ENCODE measurements at places on chromosomes 6 and 20. TPM values are rescaled to one million over a fixed set of nuclear protein-coding genes. Genes with fewer than 3 reads are reported as not detected.

GRCh38 chr6:91462241-91462640 is 875.4 kb upstream of the MAP3K7 start:
- H3K4me3 ChIP-seq: no peak overlapping the region
- H3K27me3 ChIP-seq: no peaks in the 10 kb centered on the region
- DNase-seq: peak; percentile 83
- H3K27ac ChIP-seq: no peak overlapping the region
- H3K36me3 ChIP-seq: no peaks in the 10 kb centered on the region
- no peaks in the 10 kb centered on the region for H3K4me1 ChIP-seq

DNA sequence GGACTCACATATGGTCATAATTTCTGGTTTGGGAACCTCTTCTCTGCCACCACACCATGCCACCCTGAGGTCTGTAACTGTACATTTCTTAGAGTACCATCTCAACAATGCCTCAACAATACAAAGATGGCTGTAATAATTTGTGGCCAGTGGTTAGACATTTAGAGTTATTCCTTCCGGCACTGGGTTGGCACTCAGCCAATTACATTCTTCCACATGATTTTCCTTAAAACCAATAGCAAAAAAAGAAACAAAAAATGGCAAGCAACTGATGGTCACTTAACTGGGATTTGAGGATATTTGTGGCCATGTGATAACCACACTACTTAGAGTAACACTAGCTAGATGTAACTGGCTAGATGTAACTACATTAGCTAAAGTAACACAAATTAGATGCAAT is 79.9 kb downstream of the SEL1L2 start:
- H3K4me1 ChIP-seq: no peaks in the 10 kb centered on the region
- H3K36me3 ChIP-seq: no peaks in the 10 kb centered on the region
- DNase-seq: peak; percentile 0
- H3K27me3 ChIP-seq: no peaks in the 10 kb centered on the region
- no peak overlapping the region for H3K4me3 ChIP-seq
- no peak overlapping the region for H3K27ac ChIP-seq

- no peak overlapping the region for H3K4me3 ChIP-seq
- H3K27ac ChIP-seq: no peak overlapping the region
- no peaks in the 10 kb centered on the region for H3K27me3 ChIP-seq
- no peaks in the 10 kb centered on the region for H3K4me1 ChIP-seq
- H3K36me3 ChIP-seq: no peaks in the 10 kb centered on the region
Observed at GRCh38 chr6:83258517-83258916, 65.4 kb downstream of the RWDD2A start.

DNA sequence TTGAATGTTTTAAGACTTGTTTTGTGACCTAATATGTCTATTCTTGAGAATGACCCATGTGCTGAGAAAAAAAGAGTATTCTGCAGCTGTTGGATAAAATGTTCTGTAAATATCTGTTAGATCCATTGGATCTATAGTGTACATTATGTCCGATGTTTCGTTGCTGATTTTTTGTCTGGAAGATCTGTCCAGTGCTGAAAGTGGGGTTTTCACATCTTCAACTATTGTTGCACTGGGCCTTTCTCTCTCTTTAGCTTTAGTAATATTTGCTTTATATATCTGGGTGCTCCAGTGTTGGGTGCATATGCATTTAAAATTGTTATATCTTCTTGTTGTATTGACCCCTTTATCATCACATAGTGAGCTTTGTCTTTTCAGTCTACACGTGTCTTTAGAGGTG is 5.7 kb upstream of the SIRPB2 start:
- no peak overlapping the region for H3K4me3 ChIP-seq
- no peaks in the 10 kb centered on the region for H3K4me1 ChIP-seq
- peaks cover 10% of the 10 kb centered on the region for H3K27me3 ChIP-seq
- H3K27ac ChIP-seq: no peak overlapping the region
- DNase-seq: no peak
- H3K36me3 ChIP-seq: no peaks in the 10 kb centered on the region

FNDC11 gene
- 1.0 TPM for total RNA-seq
